ENCODE measurements at places on chromosomes 2 and 18. TPM values are rescaled to one million over a fixed set of nuclear protein-coding genes. Genes with fewer than 3 reads are reported as not detected.
A peak's percentile ranks its signal among the peaks of the same experiment; 100 is the strongest.

DNA sequence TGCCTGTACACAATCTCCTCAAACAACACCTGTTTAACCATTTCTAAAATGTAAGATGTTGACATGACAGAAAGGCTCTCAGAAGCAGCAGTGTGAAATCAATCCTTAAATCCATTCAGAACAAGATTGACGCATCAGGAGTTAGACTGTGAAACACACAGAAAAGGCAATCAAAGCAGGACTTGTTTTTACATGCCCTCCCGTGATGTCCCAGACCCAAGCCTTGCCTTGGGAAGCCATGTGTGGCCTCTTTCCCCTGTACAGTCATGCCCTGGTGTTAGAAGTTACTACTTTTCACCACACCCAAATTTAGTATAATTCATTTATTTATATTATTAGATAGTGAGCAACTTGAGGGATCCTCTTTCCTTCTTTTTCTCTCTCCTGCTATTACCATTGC is 115.7 kb downstream of the NCKAP5 start:
- DNase-seq: no peak

- DNase-seq: no peak
Measured at GRCh38 chr2:64678771-64679590, 25.3 kb upstream of the SERTAD2 start.

GPR39 gene
- total RNA-seq: not detected

GRCh38 chr18:72342933-72343332 is 201.2 kb downstream of the CBLN2 start:
- DNase-seq: no peak

DNA sequence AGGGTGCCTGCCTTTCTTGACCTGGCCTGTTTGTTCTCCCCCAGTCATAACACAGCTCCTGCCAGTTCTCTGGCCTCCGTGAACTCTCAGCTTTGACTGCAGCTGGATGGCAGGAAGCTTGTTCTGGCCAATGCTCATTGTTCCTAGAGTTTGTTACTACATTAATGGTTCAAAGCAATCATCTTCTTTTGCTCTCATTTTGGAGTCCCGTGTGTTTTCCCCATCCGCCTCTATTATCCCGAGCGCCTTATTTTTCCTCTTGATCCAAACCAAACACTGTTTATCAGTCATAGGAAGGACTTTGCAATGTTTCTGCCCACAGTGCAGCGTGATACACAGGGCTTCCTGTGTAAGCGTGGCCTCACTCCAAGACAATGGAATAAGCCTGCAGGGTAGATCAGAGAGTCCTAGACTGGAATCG is 184.3 kb upstream of the APCDD1 start:
- DNase-seq: peak; percentile 92

DNA sequence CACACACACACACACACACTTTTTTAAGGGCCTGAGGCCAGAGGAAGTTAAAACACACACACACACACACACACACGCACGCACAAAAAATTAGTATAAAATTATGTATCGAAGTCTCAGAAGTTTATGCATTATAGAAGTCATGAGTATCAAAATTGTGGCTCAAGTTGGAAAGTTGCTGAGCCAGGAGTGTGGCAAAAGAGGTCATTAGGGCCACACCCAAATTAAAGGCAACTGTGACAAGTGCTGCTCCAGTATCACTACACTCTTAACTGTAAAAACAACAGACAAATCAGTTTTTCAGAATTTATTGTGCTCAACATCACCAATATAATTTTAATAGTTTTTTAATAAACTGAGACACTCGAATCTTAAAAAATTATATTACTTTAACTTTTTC is 36.9 kb downstream of the YWHAQ start:
- no peak for DNase-seq

TDRD15 gene
- not detected for total RNA-seq

- DNase-seq: no peak
Measured at GRCh38 chr2:36960773-36961172, 5.6 kb downstream of the STRN start.

- DNase-seq: no peak
Measured at GRCh38 chr2:204550751-204551511, 5.7 kb downstream of the PARD3B start.

GRCh38 chr2:133653056-133653455 is 84.8 kb upstream of the NCKAP5 start:
- DNase-seq: no peak

DNA sequence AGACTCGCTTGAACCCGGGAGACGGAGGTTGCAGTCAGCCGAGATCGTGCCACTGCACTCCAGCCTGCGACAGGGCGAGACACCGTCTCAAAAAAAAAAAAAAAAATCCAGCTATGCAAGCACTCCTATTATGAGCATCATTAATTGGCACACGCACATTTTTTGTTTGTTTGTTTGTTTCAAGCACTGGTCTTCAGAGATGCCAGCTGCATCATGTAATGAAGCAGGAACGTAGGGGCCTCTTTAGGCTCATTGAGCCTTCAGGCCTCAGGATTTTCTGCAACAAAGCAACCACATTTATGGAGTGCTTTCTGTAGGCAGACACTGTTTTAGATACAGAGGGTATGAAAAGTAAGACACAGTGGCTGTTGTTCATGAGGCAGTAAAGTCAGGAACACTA is 585.8 kb downstream of the CNTNAP5 start:
- DNase-seq: no peak

DNA sequence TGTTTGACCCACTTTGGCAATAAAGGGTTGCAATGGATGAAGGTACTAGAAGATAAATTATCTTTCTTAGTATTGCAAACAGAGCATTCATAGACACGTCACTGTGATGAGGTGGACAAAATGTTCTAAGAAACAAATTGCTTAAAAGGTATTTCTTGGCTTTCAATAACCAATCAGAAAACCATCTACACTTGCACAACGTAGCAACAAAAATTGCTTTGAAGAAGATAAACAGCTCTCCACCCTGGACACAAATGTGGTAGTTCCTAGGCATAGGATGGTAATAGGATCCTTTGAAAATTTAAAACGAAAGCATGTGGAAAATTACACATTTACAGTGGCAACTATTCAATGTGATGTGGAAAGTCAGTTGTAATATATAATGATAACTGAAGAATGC is 439.9 kb upstream of the ETAA1 start:
- DNase-seq: no peak

SCN2A gene
- total RNA-seq: not detected

RNF125 gene
- total RNA-seq: 0.60 TPM

DNA sequence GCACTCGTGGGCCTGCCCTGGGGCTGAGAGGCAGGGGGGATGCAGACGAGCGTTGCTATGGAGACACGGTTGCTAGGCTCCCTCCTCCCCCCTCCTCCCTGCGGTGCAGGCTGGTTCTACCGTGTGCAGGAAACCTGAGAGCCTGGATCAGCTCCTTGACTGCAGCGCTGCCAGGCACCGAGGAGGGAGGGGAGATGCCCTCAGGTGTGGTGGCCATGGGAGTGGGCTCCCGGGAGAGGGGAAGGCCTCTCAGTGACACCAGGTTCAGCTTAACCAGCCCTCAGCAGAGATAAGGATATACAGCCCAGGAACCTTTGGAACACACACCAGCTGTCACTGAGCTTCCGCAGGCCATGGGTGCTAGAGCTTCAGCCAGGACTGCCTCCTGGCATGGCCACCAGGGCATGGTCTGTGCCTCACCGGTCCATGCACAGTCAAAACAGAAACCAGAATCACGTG is 124.4 kb upstream of the PXDN start:
- no peak for DNase-seq
